ENCODE measurements at places on chromosomes 7 and 10.
A peak's percentile ranks its signal among the peaks of the same experiment; 100 is the strongest.

GRCh38 chr10:44671319-44671718, 239.8 kb upstream of the TMEM72 start:
- no peak for DNase-seq

DNA sequence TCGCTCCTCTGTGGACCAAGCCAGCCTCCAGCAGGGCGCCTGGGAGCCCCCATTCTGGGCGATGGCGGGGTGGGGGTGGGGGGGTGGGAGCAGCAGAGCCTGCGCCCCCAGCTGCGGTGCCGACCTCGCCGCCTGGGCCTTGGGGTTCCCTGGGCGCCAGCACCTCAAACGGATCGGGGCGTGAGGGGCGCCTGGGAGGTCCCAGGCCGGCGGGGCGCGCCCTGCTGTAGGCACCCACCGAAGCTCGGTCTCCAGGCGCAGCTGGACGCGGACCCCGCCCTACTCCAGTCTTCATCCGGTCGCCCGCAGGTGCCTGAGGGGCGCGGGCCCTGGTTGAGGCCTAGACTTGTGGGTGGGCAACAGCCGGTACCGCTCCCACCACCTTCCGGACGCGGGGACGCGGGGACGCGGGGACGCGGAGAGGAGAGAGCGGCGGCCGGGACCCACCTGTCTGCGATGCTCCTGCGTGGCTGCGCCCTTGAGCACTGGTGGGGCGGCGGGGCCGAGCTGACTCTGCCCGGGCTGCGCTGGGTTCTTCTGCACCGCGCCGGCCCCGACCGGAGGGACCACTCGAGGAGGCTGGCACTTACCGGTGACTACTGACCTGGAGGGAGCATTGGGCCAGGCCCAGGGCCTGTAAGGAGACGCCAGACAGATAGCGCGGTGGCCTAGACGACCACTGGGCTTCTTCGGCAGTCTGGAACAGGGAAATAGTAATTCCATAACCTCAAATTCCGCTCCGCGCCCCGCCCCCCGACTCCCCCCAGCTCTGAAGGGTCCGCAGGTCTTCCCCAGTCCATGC, 5.5 kb upstream of the KCP start:
- DNase-seq: no peak

DNA sequence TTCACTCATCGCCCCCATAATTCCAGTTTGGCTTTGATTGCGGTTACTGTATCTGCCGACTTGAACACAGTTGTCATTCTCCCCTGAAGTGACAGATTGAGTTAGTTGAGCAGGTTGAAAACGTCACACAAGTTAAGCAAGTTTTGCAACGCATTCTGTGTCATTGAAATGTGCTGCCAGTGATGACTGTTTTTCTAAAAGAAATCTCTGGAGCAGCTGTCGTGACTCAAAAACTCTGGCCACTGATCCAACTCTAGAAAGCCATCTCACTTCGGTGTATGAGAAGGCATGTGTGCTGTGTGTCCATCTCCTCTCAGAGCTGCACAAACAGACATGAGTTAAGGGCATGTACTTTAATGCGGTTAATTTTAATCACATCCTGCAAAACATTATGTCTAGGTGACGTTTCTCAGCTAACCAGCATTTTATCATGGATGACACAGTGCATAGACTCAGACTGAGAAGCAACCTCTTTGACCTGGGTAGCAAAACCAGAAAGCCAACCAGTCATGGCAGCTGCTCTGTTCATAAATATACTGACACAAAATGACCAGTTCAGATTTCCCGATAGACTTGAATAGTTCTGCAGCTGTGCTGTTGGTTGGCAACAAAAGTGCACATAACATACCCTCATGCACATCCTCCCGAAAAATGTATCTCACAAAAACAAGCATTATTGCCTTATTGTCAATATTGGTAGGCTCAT, 69.3 kb downstream of the CSTF2T start:
- no peak for DNase-seq

DNA sequence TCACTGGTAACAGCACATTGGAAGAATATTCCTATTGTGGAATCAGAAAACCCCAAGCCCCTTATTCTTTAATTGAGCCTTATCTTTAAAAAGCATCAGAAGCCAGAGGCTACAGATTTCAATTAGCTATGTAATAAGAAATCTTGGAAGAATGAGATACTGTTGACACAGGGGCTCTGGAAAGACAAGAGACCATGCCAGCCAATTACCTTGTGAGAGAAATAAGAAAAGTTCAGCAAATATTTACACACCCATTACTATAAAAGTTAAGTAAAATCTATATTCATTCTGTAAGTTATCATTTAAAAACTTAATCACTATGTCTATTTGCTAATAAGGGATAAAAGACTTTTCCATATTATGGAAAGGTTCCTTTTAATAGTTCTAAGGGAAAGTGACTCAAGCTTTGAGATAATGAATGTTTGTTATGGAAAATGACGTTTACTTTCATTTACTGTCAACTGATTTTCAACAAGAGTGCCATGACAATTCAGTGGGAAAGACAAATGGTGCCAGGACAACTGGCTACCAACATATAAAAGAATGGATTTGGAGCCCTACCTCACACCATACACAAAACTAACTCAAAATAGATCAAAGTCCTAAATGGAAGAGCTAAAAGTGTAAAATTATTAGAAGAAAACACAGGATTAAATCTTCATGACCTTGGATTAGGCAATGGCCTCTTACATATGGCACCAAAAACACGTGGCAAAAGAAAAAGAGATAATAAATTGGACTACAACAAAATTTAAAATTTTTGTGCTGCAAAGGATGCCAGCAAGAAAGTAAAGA, 28.3 kb downstream of the ZFAND2A start:
- no peak for DNase-seq

- peak; percentile 57 for DNase-seq
These were observed 453 bp downstream of the SFMBT2 start for GRCh38 chr10:7410301-7410861.

GRCh38 chr10:84820120-84820519, 491.7 kb downstream of the CCSER2 start:
- DNase-seq: peak; percentile 7

DNA sequence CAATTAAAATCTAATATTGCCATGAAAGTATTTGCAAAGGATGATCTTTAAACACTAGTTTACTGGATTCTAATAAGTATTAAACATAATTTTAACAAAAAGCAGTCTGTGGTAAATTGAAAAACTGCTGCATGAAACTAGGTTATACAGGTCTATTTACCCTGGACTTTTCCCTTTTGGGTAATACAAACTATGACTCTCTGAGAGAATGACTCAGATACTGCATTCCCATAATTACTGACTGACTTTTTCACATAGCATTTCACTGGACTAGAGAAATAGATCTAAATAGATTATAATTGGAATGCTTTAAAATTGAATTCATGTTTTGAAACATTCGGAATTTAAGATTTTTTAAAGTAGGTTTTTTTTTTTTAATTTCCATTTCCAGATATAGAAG, 395.7 kb downstream of the THSD7A start:
- DNase-seq: no peak

GRCh38 chr7:117692338-117692737, 180.9 kb downstream of the CTTNBP2 start:
- no peak for DNase-seq

GRCh38 chr7:85529831-85530230, 343.0 kb upstream of the SEMA3D start:
- DNase-seq: no peak

DNA sequence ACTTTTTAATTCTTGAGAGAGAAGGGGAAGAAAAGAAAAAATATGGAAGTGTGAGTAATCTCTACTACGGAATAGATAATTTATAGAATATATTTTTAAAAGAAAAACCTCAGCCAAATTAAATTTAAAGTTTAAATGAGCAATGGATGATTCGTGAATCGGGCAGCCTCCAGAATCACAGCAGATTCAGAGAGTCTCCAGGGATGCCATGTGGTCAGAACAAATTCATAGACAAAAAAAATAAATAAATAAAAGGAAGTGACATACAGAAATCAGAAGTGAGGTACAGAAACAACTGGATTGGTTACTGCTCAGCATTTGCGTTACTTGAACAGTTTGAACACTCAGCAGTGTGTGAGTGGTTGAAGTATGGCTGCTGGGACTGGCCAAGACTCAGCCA, 53.0 kb downstream of the PHYHIPL start:
- no peak for DNase-seq

DNA sequence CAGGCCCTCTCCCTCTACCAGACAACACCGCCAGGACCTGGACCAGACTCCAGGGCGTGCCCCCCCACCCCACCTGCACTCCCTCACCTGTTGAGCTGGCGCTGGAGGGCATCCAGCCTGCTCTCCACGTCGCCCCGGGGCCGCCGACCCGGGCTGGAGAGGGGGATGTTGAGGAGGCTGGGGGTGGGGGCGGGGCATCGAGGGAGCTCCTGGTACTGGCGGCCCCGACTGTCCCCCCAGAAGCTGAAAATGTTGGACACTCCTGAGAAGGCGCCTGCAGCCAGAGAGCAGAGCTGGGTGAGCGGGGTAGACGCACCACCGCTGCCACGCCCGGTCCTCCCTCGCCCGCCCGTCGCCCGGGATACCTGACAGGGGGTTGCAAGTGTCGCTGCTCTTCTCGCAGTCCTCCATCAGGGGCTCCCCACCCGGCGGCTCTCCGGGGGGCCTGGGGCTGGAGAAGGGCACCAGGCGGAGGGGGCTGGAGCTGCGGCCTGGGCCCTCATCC, 30.8 kb downstream of the KCNH2 start:
- peak; percentile 32 for DNase-seq

GRCh38 chr7:20412032-20412431, 81.3 kb downstream of the ITGB8 start:
- DNase-seq: peak; percentile 47

DNA sequence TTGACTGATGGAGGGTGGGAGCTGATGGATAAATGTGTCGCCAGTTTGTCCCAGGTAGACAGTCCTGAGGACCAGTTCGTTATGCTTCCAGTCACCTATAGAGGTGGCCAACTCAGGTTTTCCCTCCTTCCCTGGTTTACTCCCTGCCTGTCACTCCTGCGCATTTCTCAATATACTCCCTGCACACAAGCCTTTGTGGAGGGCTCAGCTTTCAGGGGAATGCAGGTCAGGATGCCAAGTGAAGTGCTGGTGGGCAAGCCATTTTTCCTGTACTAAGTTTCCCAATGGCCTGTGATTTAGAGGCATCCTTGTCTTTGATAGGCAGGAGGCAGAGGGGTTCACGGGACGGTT, 473.5 kb upstream of the ZMIZ1 start:
- DNase-seq: no peak

DNA sequence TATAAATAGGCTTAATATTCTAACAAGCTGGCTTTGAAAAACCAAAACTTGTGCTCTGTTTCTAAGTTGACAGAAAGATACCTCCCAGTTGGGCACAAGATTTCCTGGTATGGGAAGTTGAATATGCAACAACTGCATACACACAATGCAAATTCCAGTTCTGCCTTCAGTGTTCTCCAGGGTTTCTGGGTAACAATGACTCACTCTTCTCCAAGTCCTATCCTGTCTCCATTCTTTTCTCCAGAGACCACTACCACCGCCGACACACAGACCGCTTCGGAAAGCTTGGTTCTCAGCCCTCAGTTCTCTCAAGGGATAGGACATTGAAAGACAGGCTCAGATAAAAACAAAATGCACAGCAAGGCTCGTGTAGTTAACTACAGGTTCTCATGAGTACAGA, 12.2 kb downstream of the PDE1C start:
- DNase-seq: no peak

- DNase-seq: no peak
These were observed 66.6 kb downstream of the CUBN start for GRCh38 chr10:17062955-17063484.

- DNase-seq: no peak
These were observed 12.2 kb downstream of the TAS2R60 start for GRCh38 chr7:143455491-143455890.

- DNase-seq: peak; percentile 38
These were observed 51.2 kb upstream of the GTF2I start for GRCh38 chr7:74606101-74606908.

- peak; percentile 26 for DNase-seq
These were observed 114.1 kb downstream of the ICA1 start for GRCh38 chr7:8147760-8148463.

DNA sequence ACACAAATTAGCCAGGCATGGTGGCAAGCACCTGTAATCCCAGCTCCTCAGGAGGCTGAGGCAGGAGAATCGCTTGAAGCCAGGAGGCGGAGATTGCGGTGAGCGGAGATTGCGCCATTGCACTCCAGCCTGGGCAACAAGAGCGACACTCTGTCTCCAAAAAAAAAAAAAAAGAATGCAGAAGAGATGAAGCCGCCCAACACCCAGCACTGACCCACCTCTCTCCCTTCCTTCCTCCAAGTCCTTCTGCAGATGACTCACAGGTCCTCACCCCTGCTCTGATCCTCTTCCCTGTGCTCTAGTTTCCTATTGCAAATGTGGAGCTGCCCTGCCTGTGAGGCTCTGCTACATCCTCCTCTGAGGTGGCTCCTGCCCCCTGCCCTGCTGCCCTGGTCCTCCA, 22.0 kb upstream of the OPALIN start:
- DNase-seq: no peak

- no peak for DNase-seq
These were observed 68.4 kb downstream of the RAMP3 start for GRCh38 chr7:45225948-45226335.

GRCh38 chr10:132471125-132471451, 66.5 kb upstream of the INPP5A start:
- DNase-seq: no peak

Data from hematopoietic multipotent progenitor cell treated with erythropoietin and hydrocortisone succinate and interleukin-3 and kit ligand, for 6 days (in vitro differentiated cells).